ENCODE measurements at places on chromosomes 5 and 9. TPM values are rescaled to one million over a fixed set of nuclear protein-coding genes. Genes with fewer than 3 reads are reported as not detected.

DNA sequence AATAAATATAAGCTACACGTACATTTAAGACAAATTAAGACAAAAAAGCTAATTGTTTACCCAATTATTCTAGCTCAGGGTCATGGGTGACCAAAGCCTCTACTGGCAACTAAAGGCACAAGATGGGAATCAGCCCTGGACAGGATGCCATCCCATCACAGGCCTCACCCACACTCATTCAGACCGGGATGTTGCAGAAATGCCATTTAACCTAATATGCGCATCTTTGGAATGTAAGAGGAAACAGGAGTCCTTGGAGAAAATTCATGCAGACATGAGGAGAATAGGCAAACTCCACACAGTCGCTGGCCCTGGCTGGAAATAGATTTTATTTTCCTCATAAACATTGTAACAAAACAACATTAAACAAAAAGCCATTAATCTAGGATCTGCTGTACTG lies 2003.8 kb upstream of the CDH9 start:
- DNase-seq, result no peak

DNA sequence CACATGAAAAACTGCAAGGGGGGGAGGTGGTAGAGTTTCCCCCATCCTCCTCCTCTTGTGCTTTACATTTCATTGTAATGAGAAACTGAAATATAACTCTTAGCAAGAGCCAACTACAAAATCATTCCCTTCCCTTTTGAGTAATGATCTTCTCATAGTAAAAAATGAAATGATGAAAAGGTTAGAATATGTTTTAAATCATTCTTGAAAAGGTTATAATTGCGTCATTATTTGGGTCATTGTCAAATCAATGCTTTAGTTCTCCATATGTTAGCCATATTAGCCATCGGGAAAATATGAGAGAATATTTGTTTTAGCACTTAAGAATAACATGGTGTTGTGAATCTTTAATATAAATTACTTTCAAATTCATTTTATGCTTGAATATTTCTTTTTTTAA lies 1185.0 kb upstream of the CDH18 start:
- no peak for DNase-seq

- no peak for DNase-seq
These were observed 80.4 kb upstream of the MARCHF11 start for GRCh38 chr5:16260000-16260399.

DNA sequence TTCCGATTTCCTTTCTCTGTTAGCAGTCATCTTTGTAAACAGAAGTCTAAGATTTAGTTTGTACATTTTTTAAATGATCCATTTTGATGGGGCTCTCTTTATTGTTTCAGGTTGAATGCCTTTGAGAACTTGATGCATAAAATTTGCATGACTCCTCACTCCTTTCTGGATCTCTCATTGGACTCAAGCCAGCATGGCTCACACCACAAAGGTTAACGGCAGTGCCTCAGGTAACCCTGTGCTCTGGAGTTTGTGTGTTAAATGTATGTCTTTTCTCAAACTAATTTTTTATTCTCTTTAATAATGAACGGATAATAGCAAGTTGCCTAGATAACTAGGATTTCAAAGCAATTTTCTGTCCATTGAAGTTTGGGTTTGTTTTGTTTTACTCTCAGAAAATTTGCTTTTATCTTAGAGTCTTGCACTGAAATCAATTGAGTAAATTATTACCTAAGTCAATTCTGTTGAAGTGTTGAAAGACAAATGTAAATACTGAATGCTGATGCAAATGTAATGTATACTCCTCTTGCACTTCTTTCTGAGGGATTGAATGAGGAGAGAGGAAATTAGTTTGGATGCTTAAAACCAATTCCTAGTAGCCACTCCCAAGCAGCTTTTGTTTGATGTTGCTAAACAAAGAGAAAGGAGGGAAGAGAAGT lies 164.6 kb upstream of the DMRT1 start:
- no peak for DNase-seq

The FLT4 gene
- 9.3 TPM for total RNA-seq

The SEC16A gene
- 64.2 TPM for total RNA-seq

DNA sequence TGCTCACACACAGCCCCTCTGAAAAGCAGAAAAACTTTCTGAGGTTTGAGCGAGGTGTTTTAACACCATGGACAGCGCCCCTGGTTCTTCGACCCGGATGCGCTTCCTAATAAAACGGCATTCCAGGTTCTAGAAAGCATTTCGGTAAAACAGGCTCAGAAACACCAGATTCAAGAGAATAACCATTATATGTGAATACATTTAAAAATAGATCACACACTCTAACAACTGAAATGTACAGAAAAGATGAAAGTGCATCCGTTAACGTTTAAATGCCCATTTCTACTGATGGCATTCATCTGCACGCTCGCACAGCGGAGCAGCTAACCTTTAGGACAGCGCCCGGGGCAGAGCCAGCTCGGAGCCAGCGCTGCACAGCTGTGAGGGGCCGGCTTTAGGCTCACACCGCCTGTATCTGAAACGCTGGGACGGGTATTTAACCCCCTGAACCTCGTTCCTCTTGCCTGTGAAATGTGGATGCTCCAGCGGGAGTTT lies 26.3 kb upstream of the TENT4A start:
- no peak for DNase-seq

The LYRM7 gene
- 9.7 TPM for total RNA-seq

The SHISAL2B gene
- total RNA-seq, result 2.1 TPM

GRCh38 chr5:36655161-36655560 lies 48.8 kb downstream of the SLC1A3 start:
- no peak for DNase-seq

DNA sequence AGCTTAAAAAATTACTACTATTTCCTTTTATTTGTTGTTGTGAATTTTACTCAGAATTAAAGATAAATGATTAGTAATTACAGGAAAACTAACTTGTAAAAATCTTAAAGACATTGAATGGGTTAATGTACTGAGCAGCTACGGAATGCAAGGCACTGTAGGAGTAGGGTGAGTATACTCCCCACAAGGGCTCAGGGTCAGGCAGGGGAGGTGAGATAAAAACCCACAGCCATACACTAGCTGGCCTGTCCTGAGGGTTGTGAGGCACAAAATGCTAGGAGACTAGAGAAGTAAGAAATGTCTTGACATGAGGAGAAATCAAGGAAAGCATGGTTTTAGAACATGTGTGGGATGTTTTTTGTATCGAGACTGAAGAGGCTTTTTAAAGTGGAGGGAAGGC lies 13.4 kb downstream of the ZBED3 start:
- DNase-seq, result no peak

DNA sequence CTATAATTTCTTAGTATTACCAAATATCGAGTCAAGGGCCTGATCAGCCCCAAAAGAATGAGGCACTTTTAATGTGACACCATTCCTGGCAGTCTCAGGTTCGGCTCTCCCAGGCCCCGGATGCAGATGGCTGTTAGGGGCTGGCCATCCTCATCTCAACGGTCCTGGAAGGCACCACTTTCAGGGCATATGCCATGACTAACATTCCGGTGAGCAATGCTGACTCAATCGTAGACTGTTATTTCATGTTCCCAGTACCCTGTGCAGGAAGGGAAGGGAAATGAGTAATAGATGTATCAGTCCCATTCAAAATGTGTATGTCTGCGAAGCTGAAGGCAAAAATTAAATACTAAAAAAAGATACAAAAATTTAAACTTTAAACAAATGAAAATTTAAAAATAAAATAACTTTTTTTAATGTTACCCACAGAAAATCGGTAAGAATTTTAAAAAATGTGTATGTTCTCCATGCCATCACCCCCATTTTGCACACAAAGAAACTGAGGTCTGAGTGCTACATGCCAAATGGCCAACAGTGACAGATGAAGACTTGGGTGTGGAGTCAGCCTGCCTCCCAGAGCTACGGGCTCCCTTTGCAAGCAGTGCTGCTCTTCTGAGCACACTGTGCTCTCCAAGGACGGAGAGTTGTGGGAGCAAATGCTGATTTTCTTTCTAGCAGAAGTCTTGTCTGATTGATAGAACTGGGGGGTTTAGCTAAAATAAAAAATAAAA lies 79.0 kb downstream of the GLDC start:
- DNase-seq, result no peak

The SIT1 gene
- 5.2 TPM for total RNA-seq

The OR2K2 gene
- total RNA-seq, result not detected

GRCh38 chr9:129630967-129631673 lies 5.2 kb downstream of the NTMT1 start:
- DNase-seq, result no peak

DNA sequence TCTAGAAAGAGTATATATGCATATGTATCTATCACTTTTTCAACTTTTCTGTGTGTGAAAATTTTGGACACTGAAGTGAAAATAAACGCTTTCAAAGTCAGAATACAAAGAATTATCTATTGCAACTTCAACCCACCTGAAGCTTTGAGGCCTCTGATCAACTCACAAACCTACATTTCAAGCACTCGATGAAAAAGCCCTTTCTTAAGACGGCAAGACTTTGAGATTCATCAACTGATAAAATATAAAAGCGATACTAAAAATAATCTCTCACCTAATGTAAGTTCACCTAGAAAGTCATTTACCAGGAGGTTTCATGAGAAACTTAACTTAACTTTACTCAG lies 1.2 kb downstream of the GOLPH3 start:
- no peak for DNase-seq

DNA sequence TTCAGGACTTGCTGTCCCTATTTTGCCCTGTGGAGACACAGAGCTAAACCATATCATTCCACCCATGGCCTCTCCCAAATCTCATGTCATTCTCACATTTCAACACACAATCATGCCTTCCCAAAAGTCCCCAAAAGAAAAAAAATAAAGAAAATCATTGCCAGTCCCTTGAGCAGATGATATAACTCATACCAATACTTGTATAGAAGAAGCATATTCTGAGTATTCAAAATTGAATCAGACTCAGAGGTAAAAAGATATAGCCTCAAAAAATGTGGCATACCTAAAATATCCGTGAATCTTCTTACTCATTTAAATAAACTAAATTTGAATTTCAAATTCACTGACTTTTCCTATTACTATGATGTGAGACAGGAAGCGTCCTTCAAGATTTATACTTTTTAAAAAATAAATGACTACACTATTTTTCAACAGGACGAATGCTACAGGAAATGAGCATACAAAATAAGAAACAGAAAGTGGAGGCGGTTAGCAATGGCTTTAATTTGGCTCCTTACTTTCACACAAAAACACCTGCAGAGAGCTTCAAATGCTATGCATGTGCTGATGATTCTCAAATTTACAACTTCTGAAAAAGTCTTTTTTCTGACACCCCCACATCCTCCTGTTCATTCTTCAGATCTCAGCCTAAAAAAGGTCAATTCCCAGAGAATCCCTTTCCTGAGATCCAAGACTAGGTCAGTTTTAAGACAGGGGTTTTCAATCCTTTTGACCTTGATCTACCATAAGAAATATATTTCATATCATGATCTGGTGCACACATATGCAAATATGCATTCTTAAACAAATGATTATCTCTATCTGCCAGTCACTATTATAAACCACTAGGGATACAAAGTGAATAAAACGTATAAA lies 39.6 kb upstream of the DMXL1 start:
- DNase-seq, result no peak

The MCIDAS gene
- not detected for total RNA-seq

The DEPDC1B gene
- total RNA-seq, result 0.74 TPM

The TLX3 gene
- not detected for total RNA-seq

The RASGEF1C gene
- 8.5 TPM for total RNA-seq

GRCh38 chr5:108801776-108802175 lies 54.1 kb downstream of the FER start:
- no peak for DNase-seq

DNA sequence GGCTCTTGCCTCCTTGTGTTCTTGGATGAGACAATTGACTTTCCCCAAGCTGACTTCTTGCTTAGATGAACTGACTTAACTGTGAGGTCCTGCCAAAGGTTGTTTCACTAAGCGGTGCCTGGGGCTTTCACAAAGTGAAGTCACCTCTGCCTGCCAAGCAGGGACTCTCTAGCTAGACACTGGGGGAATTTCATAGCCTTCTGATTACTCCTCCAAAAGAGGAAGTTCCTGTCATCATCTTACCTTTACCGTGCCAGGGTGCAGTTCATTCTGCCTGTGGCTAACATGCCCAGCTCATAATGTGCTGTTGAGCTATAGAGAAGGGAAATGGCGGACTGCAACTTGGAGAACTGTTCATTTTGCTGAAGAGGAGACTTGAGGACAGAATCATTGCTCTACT lies 472.0 kb upstream of the WWC1 start:
- DNase-seq, result no peak

GRCh38 chr9:5553211-5553610 lies 42.9 kb downstream of the PDCD1LG2 start:
- DNase-seq, result no peak

The GDA gene
- total RNA-seq, result not detected

DNA sequence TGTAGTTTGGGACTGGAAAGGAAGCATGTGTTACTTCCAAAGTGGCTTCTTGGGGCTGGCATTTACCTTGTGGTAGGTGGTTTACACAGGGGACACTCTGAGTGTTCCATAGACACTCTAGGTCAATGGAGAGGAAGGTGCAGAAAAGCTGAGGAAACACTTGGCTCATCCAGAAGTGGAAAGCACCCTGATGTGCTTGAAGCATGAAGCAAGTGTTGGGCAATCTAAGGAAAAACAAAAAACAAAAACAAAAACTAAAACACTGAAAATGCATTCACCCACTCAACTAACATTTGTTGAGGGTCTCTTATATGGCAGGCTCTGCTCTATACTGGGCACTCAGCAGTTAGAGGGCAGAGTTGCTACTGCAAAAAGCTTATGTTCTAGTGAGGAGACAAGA lies 2.9 kb upstream of the ERAP2 start:
- DNase-seq, result no peak

GRCh38 chr5:95858023-95858461 lies 35.5 kb upstream of the GLRX start:
- peak; percentile 40 for DNase-seq

The IL3 gene
- total RNA-seq, result not detected

The PLPP6 gene
- total RNA-seq, result 5.7 TPM

GRCh38 chr9:100219347-100219746 lies 120.3 kb downstream of the INVS start:
- DNase-seq, result no peak

The ADRA1B gene
- 8.4 TPM for total RNA-seq

DNA sequence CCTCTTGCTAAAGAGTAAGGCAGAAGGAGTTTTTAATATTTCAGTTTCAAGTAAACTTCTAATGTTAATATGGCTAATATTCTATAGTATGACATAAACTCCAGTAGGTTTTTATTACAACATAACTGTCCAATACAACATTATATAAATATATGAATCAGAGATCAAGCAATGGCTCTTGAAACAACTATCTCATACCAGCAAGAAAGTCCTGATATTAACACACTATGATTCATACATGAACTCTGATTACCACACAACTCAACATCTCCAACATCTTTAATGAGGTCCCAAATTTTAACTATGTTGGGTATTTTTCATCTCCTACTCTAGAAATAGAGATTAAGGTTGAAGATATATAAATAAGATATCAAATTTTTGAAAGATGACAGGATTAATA lies 878.3 kb downstream of the TLE1 start:
- DNase-seq, result no peak

The TMEM250 gene
- total RNA-seq, result 23.8 TPM

- DNase-seq, result no peak
These were observed 39.9 kb downstream of the RHOBTB3 start for GRCh38 chr5:95770830-95771708.

The FBP2 gene
- total RNA-seq, result not detected

GRCh38 chr9:121557581-121558447 lies 58.2 kb upstream of the GGTA1 start:
- no peak for DNase-seq

Measured in omental fat pad (tissue), 4 donors.